NCI-H2171 (cell line): ENCODE measurements at places on chromosomes 2 and 18.

GRCh38 chr18:53764086-53764485, 460.4 kb downstream of the MBD2 start:
- DNase-seq = no peak

GRCh38 chr2:189465076-189465475, 23.8 kb downstream of the WDR75 start:
- no peak for DNase-seq

DNA sequence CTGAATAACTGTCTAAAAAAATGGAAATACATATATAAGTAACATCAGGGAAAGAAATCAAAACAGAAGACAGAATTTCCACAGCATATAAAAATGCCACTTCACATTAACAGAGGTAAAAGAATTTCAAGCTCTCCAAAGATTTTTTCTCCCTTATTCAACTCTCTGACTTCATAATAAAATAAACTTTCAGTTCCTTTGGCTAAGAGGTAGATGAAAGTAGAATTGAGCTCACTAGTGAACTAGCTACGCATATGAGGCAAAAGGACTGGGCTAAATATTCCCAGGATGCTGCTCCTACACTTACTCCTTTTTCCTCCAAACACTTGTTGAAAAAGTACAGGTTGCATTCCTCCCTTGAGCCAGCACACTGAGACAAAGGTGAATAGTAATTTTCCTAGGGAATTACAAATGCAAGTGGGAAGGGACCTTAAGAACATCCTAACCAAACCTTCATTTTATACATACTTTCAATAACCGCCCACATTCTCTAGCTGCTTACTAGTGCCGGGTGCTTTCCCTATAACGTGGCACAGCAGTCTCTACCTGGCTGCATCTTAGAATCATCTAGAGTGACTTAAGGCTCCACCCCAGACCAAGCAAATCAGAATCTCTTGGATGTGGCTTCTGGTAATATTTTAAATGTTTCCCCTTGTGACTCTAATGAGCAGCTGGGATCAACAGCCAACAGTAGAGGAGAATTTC, 136.6 kb downstream of the MTCL1 start:
- no peak for DNase-seq

- DNase-seq = no peak
Observed at GRCh38 chr2:6664332-6665061, 201.2 kb downstream of the CMPK2 start.

DNA sequence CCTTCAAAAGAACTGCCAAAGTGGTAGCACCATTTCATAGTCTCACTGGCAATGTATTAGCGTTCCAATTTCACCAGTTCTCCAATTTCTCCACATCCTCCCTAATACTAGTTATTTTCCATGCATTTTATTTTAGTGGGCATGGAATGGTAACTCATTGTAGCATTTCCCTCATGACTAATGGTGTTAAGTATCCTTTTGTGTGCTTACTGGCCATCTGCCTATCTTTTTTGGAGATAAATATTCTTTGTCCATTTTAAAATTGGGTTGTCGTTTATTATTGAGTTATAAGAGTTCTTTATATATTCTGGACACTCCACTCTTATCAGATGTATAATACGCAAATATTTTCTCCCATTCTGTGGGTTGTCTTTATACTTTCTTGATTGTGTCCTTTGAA, 107.1 kb downstream of the THADA start:
- DNase-seq = no peak

DNA sequence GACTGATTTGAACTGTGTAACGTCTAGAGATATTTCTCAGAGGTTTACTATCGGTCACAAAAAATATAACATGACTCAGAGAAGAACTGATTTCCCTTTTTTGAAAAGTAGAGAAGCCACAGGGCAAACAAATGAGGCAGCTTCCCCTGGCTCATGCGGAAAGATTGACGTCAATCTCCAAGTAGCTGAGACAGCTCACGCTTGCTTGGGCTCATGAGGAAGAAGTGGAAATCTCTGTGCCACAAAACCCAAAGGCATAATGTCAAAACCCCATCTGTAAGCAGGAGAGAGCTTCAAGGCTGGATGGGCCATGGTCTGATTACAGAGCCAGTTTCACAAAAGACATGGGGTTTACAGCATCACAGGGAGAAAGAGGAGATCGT, 188.1 kb downstream of the ARL4C start:
- DNase-seq = no peak

- no peak for DNase-seq
Observed at GRCh38 chr18:54641734-54642133, 50.7 kb downstream of the DYNAP start.

DNA sequence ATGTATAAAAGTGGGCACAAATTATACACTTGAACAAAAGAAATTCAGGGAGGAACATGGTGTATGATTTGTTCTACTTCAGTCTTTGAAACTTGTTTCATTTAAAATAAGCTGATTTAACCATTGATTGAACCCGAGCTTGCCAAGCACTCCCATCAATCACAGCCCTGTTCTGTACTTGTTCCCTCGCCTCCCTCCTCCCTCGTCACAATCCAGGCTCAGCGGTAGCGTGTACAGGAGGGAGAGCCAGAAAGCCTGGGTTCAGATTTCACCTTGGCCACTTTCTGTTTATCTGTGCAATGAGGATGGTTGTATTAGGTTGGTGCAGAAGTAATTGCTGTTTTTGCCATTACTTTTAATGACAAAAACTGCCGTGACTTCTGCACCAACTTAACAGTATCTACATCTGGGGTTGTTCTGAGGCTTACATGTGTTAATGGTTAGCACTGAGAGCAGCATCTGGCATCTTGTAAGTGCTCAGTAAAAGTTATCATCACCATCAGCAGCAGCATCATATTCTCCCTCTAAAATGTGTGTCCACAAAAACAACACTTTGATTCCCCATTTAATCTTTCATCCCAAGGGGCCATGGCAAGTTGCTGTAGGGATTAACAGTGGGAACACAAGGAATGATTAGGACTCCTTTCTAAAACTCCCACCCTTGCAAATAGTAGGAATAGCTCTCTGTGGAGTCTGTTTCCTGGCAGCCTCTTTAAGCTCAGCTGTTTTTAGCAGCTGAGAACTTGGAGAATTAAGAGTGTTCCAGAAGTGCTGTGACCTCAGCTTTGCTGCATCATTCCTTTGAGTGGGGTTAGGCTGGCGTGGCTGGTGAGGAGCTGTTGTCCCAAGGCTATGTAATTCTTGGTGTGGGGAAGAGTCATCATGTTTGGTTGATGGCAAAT, 4.7 kb downstream of the DPYSL5 start:
- DNase-seq = peak; percentile 36

- DNase-seq = peak; percentile 87
Observed at GRCh38 chr2:25401307-25402026, 59.7 kb upstream of the DNMT3A start.

- DNase-seq = no peak
Observed at GRCh38 chr18:48663096-48663930, 124.5 kb downstream of the CTIF start.

DNA sequence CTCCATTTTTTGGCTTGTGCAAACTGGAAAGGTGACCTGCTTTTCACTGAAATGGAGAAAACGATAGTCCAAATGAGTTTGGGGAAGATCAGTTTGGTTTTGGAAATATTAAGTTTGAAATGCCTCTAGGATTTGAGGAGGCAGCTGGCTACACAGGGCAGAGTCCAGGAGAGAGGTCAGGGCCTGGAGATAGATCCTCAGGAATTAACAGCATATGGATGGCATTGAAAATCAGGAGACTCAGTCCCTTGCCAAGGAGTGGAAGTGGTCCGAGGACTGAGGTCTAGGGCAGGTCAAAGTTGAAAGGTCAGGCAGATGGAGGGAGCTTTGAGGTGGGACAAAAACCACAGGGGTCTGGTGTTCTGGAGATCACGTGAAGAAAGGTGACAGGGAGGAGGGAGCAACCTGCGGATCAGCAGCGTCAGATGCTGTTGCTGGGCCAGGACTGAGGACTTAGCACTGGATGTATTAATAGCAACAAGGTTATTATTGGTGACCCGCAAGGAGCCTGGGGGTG, 83.7 kb downstream of the EIF2AK3 start:
- DNase-seq = no peak

DNA sequence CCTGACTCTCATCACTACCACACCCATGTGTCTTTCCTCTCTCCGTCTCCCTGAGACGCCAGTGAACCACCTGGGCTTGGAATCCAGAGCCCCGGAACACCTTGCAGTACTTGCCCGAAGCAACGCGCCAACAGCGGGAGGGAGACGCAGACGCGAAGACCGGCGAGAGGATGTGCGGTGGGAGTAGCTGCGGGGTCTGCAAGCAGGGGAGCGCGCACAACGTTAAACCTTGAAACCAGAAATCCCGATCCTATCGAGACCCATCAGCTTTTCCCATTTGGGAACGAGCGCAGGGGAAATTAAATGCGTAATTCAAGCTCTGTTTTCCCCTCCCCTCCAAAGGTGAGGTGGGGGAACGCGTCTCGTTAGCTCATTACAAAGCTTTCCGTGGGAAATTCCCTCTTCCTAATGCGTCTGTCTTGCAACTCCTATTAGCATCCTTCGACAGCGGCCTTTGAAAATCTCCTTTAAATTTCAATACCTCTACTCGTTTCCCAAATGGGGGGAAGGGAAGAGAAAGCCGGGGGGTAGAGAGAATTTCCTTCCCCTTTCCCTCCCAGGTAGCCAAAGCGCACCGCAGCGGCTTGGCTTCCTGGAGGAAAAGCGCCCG, 421 bp upstream of the CNTNAP5 start:
- DNase-seq = peak; percentile 71

DNA sequence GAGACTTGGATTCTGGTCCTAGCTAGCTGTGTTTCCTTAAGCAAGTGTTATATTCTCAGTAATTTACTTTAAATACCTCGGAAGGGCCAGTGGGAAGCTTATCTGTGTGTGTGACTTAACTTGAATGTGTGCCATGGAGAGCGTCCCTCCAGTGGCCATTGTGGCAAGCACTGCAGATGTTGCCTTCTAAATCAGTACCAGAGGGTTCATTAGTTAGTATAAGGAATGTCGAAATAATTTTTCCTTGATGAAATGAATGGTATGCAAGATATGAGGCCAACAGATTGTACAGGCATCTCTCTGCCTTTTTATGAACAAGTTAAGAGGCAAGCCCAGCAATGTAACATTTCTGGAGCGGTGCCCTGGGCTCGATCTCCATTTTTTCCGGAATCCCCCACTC, 52.0 kb downstream of the FBXO36 start:
- no peak for DNase-seq

DNA sequence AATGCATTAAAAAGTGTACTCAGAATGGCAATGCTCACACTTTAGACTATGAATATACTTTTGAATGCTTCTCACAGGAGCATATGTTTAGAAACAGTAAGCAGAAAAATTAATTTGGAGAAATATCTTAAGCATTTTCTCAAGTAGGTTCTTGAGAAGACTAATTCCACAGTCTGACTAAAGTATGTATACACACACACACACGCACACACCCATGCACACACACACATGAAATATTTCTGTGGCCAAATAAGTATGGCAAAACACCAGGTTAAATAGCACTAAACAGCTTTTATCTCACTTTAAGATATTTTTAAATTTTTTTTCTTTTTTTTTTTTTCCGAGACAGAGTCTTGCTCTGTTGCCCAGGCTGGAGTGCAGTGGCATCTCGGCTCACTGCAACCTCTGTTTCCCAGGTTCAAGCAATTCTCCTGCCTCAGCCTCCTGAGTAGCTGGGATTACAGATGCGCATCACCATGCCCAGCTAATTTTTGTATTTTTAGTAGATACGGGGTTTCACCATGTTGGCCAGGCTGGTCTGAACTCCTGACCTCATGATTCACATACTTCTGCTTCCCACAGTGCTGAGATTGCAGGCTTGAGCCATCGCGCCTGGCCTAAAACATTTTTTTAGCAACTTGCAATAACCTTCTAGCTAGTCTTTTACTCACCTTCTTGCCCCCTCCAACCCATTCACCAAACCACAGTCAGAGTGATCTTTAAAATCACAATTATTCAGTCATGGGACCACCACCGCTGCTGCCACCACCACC, 67.5 kb upstream of the SCG2 start:
- no peak for DNase-seq

DNA sequence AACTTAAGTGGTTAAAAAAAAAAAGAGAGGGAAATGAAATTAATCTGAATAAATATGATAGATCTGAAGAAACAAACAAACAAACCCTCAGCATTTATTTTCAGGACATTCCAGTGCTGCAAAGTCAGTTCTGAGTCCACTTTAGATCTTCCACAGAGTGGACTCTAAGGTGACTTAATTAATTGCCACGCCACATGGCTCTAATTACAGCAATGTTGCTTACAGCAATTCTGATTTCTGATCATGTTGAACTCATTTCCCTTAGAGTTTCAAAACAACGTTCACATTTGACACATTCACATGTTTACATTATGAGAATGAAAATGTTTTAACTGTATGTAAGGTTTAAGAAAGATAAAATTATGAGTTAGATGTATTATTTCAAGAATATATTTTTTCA, 38.6 kb upstream of the RASGRP3 start:
- DNase-seq = no peak

GRCh38 chr18:28469946-28470345, 293.0 kb upstream of the CDH2 start:
- no peak for DNase-seq

GRCh38 chr2:230865307-230865765, 594 bp downstream of the ITM2C start:
- DNase-seq = no peak

- DNase-seq = no peak
Observed at GRCh38 chr2:24493713-24494112, 2.7 kb downstream of the NCOA1 start.

- no peak for DNase-seq
Observed at GRCh38 chr18:39345321-39345720, 1779.7 kb upstream of the CELF4 start.

DNA sequence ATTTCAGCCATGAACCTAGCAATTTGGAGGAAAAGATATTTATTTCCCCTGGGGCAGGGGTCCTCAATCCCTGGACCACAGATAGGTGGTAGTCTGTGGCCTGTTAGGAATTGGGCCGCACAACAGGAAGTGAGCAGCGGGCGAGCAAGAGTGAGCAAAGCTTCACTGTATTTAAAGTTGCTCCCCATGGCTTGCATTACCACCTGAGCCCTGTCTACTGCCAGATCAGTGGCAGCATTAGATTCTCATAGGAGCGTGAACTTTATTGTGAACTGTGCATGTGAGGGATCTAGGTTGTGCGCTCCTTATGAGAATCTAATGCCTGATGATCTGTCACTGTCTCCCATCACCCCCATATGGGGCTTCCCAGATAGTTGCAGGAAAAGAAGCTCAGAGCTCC, 127.6 kb downstream of the ICOS start:
- DNase-seq = no peak

- DNase-seq = peak; percentile 18
Observed at GRCh38 chr2:9554921-9555296, 721 bp downstream of the ADAM17 start.

GRCh38 chr18:32610176-32610575, 139.5 kb upstream of the GAREM1 start:
- DNase-seq = no peak

DNA sequence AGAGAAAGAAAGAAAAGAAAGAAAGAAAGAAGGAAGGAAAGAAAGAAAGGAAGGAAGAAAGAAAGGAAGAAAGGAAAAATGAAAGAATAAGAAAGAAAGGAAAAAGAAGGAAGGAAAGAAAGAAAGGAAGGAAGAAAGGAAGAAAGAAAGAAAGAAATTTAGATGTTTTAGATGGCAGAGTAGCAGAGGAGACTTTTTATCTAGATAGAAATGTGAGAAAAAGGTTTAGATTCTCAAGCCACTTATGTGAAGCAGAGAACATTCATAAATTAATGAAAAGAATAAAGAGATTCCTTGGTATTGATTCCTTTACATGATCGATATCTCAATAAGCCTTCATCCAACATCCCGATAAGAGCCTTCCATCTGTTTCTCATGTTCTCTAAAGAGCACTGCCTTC, 513.5 kb downstream of the CNTNAP5 start:
- DNase-seq = no peak

- no peak for DNase-seq
Observed at GRCh38 chr2:84897773-84898172, 7.7 kb upstream of the TMSB10 start.
